ENCODE measurements at places on chromosomes 11 and 22.

- DNase-seq = no peak
Observed at GRCh38 chr11:115769891-115770290, 265.7 kb upstream of the CADM1 start.

- DNase-seq = no peak
Observed at GRCh38 chr11:7612056-7612660, 61.1 kb downstream of the CYB5R2 start.

DNA sequence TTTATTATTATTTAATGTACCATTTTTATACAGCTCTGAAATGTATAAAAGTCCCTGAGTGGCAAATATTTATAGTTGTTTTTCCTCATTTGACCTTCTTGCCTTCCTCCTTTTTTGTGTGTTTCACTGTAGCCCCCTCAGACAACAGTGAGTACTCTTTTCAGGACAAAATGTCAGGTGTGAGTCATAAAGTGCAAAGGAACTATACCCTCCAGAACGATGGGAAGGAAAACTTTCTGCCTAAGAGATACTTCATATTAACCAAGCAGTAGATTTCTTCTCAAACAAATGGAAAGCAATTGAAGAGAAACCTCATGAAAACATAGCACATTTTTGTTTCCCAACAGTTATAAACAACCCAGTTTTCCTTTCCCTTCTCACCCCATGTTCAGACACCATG is 16.1 kb upstream of the MS4A7 start:
- DNase-seq = no peak

- no peak for DNase-seq
Observed at GRCh38 chr11:11345099-11345498, 8.0 kb downstream of the CSNK2A3 start.

DNA sequence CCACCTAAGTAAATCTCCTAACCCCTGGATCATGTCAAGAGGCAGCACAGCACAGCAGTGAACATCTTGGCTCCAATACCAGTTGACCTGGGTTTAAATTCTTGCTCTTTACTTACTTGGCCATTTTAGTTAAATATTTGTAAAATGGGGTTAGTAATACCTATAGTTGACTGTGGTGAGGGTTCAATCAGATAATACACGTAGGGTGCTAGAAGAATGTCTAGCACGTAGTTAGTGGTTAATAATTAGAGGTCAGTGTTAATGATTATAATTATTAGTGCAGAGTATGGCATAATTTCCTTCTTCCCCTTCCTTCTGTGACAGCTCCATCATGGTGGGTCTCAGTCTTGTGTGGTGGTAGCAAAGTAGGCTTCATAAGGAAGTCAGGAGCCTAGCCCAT is 520.8 kb downstream of the INSC start:
- DNase-seq = no peak

- no peak for DNase-seq
Observed at GRCh38 chr11:27111896-27112295, 71.3 kb downstream of the BBOX1 start.

Data from stimulated activated CD8-positive, alpha-beta memory T cell treated with anti-CD3 and anti-CD28 coated beads, Interleukin-4, amount 100 ng/mL, for 4 hours (primary cell).